Activated T-helper 17 cell treated with anti-CD3 and anti-CD28 coated beads, Interleukin-2, amount 50 U/mL, for 72 hours (primary cell): ENCODE measurements at places on chromosomes 1 and 21. TPM values are rescaled to one million over a fixed set of nuclear protein-coding genes. Genes with fewer than 3 reads are reported as not detected.

Gene LCE2B
- total RNA-seq: not detected

Gene OVAAL
- total RNA-seq: not detected

Gene DYNLT5
- not detected for total RNA-seq

Gene S100A5
- 3.2 TPM for total RNA-seq

Gene NOTCH2
- total RNA-seq: 90.3 TPM

Gene PTGS2
- 1.1 TPM for total RNA-seq

Gene ADARB1
- total RNA-seq: 32.0 TPM

Gene AIM2
- 47.2 TPM for total RNA-seq

Gene PRSS38
- total RNA-seq: not detected

Gene AMPD1
- not detected for total RNA-seq

DNA sequence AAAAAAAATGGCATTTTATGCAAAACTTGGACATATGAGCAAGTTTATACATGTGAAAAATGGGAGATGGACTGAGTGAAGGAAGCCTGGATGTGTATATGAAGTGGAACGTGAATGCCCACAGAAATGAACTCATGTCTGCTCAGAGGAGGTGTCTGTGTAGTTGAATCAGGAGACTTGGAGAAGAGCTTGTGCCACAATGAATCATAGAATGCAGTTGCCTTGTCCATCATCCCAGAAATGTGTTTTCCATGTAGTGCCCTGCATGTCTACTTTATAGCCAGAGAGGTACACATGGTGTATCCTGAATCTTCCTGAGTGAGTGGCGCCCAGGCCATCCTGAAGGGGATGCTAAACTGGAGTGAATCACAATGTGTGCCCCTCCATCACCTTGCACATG lies 2.6 kb upstream of the ILDR2 start:
- no peak for ATAC-seq

- ATAC-seq: no peak
These were observed 666.2 kb upstream of the CAMK1G start for GRCh38 chr1:208917281-208917680.

- ATAC-seq: peak; percentile 47
These were observed 1.5 kb upstream of the PTP4A2 start for GRCh38 chr1:31939484-31940329.

GRCh38 chr1:17692645-17693044 lies 62.5 kb upstream of the ACTL8 start:
- ATAC-seq: no peak

- ATAC-seq: no peak
These were observed 21.5 kb downstream of the CLSPN start for GRCh38 chr1:35748326-35748725.

DNA sequence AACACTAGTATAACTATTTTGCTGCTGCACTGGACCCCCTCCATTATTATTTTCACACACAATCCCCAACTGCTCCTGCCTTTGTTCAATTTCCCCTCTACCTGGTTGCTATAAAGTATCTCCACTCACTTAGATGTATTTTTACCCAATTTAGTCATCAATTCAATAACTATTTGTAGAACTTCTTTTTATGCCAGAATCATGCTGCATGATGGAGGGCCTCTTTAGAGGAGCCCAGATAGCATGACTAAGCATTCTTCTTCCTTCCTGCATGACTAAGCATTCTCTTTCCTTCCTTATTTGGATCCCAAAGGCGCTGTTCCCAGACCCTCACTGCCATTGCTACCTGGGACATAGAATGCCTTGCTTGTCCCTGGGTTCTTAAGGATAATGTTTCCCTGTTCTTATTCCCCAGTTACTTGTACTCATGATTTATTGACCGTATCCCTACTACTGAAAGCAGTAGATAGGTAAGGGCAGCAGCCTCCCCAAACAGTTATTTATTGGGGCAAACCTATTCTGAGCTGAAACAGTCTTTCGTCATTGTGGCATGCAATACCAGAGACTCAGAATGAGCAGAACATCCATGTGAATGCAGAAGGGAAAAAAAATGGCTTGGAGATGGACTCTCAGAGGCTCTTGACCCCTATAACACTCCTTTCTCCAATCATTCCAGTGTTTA lies 89.3 kb upstream of the AKT3 start:
- no peak for ATAC-seq

DNA sequence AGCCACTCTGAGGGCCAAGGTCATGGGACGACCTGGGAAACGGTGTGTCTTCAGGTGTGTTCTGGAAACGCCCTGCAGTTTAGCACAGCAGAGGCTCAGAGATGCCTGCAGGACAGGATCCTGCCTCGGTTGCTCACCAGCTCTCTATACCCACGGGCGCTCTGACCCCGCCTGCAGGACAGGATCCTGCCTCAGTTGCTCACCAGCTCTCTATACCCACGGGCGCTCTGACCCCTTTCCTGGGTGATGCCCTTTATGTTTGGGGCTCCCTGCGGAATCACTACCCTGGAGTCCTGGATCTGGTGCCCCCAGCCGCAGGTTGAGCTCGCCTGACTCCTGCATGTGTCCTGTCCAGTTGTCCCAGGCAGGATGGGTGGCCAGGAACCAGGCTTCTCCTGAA lies 32.5 kb downstream of the TFF3 start:
- no peak for ATAC-seq

DNA sequence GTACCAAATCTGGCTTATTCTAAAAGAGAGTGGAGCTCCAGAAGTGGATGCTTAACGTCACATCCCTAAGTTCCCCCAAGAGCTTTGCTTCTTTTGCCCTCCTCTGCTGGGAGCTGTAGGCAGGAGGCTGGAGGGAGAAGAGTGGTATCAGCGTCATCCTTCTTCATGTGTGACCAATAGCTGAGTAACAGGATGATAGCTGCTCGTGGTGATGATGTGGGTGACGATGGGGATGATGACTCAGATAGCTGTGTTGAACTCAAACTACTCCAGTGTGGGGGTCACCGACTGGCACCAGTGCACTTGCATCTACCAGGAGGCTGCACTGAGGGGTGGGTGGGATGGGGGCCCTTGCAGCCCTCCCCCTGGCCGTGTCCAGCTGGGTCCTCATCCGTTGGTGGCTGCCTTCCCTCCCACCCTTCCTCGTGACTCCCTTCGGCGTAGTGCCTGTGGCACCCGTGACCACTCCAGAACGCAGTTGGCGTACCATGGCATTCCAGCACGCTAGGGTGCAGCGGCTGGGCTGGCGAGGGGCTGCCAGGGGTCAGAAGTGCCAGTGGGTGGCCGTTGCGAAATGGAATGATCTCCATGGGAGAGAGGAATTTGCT lies 1.1 kb downstream of the IGFN1 start:
- ATAC-seq: peak; percentile 99

DNA sequence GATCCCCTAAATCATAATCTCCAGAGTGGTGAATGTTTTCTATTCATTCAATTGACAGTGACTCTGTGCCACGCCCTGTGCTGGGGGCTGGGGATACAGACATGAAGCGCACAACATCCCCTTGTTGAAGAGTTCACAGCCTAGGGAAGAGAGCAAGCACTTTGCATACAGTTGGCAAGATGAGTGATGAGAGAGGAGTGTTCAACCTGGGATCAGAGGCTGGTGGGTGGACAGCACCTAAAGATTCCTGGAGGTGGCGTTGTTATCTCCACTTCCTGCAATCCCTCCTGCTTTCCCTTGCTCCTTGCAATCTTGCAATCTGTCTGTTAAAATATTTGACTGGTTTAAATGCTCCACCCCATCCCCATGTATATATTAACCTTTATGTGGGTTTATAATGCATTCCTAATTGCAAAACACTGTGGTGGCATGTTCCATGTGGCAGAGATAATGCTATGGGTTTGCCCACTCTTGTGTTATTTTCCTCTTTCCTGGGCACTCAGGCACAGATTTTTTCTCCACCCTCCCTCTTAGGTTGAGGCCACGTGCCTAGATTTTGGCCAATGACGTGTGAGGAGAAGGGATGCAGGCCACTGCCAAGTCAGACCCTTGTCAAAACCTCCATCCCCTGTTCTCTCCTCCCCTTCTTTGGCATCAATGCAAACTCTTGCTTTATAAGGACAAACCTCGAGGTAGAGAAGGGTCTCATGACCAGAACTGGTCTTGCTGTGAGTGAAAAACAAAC lies 36.2 kb upstream of the GADD45A start:
- ATAC-seq: no peak

DNA sequence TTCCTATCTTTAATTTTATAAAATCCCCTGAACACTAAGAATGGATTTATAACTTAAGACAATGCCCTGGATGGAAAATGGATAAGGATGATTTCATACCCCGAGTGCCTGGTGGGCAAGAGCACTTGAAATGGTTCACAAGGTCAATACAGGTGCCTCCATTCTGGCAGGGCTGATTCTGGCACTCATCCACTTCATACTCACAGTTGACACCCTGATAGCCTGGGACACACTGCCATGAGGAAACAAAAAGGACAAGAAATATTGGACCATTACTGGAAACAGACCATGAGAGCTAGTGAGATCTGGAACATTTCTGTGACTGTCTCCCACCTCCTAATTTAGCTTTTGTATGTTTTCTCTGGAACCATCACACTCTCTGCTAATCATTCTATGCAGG lies 39.1 kb upstream of the ADAM30 start:
- no peak for ATAC-seq

DNA sequence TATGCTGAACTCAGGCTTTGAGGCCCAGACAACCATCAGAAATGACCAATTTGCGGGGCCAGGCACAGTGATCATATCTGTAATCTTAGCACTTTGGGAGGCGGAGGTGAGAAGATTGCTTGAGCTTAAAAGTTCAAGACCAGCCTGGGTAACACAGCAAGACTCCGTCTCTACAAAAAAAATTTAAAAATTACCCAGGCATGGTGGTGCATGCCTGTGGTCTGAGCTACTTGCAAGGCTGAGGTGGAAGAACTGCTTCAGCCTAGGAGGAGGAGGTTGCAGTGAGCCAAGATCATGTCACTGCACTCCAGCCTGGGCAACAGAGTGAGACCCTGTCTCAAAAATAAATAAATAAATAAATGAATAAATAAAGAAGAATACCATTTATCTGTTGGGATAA lies 156.5 kb downstream of the EIF4G3 start:
- ATAC-seq: no peak

- ATAC-seq: no peak
These were observed 6.2 kb upstream of the LAPTM5 start for GRCh38 chr1:30763651-30764248.

DNA sequence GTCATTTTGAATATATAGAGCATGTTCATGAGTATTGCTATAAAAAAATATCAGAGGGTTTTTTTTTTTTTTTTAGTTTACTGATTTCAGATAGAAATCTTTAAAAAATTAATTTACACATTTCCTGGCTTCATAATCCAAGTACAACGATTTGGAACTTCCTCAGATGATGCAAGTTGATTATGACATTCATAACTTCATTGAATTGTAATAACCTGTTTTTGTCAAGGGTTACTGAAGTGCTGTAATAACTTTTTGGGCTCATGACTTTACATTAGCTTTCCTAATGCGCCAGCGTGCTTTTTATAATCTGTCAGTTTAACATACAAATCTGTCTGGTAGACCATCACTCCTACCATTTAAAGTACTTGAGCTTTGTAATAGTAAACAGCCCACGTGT lies 81.3 kb downstream of the SASS6 start:
- ATAC-seq: no peak

DNA sequence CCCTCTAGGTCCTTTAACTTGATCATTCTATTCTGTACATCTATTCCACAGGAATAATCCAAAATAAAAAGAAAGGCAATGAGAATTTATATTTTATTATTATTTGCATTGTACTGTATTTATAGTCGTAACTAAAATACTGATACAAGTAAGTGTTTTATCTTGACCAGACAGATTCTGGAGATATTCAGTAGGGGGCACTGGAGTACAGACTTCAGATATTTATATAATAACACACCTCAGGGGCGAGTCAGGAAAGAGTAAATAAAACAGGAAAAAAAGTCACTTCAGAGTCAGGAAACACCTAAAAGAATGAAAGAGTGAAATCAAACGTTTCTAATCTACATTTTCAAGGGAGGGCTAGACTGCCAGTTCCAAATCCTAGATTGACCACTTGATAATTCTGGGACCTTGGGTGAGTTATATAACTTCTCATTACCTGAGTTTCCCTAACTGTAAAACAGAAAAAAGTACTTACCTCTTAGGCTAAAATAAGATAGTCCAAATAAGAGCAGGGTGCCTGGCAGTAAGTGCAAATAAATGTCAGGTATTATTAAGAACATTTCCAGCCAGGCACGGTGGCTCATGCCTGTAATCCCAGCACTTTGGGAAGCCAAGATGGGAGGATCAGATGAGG lies 31.1 kb upstream of the MTF1 start:
- peak; percentile 43 for ATAC-seq
